ENCODE measurements at places on chromosomes 4 and X. TPM values are rescaled to one million over a fixed set of nuclear protein-coding genes. Genes with fewer than 3 reads are reported as not detected.

Gene ZMAT1
- total RNA-seq, result 1.6 TPM

Gene VCX2
- not detected for total RNA-seq

DNA sequence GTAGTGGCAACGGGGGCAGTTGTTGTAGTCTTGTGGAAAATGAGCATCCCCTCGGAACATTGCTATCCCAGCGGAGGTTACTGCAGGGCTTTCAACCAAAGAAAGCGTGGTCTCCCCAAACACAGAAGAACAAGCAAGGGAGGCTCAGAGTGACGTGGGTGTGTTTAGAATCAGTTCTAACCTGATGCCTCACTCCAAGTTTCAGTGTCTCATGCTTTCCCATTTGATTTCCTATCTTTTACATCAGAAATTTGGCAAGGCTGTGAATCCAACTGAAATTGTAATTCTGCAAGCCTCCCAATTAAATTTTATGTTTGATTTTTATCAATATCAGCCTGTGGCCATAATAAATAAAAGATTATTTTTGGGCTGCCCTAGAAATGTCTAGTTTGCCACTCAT, 156.1 kb upstream of the LNX1 start:
- DNase-seq, result no peak

GRCh38 chr4:94452476-94453371, 982 bp downstream of the PDLIM5 start:
- DNase-seq, result peak; percentile 93

Gene TCEAL6
- not detected for total RNA-seq

DNA sequence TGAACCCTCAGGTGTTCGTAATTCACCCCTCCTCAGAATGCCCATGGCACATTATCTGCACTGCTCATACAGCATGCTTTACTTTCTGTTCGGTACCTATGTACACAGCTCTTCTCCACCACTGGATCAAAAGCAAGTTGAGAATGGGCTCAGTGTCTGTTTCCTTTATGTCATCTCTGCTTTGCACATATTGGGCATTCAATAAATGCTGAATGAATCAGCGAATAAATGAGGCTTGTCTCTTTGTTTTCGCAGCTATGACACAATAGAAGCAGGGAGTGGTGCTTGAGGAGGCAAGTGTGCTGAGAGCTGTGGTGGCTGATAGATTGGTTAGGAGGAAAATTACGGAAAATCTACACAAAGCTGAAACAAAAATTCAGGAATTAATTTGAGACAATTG, 109.1 kb upstream of the VMA21 start:
- DNase-seq, result no peak

Gene ADH7
- not detected for total RNA-seq

Gene NBDY
- 17.6 TPM for total RNA-seq

Gene AWAT2
- total RNA-seq, result not detected

DNA sequence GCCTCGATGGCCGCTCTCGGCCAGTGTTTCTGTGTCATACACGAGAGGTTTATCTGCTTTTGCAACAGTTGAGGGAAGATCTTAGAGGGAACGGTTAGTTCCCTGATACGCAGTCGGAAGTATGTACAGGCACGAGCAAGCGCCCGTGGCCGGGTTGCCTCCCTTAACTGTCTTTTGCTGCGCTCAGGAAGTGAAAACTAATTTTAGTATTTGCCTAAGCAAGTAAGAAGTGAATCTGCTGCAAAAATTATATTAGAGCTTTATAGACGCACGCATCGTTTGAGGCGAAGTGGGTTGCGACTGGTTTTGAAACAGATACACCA, 695 bp downstream of the MTM1 start:
- no peak for DNase-seq

- DNase-seq, result no peak
These were observed 33.6 kb downstream of the RNF212 start for GRCh38 chr4:1079711-1080265.

DNA sequence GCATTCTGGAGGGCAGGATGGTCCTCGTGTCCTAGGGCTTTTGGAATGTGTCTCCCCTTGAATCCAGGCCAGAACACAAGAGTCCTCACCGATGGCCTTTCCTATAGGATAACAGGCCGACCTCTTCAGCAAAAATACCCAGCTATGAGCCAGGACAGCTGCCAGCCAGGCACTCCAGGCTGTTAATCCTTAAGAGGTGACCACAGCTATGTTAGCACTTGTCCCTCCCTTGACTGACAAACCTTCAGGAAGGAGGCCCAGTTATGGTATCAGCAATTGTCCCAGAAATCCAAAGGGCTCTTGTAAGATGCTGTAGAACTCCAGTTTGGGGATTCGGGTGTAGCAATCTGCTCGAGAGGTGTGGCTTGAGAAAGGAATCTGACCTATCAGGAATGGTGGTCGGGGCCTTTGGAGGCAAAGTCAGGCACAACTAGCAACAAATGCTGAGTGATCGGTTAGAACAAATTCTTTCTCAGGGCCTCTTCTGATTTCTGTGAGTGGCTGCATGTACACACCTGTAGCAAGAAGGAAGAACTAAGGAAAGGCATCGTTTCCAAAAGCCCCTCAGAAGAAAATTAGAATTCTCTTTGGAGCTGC, 54.6 kb downstream of the PTCHD1 start:
- no peak for DNase-seq

All from colonic mucosa (tissue), 4 donors.